Bronchus fibroblast of lung (primary cell): ENCODE measurements at places on chromosomes 12 and 14. TPM values are rescaled to one million over a fixed set of nuclear protein-coding genes. Genes with fewer than 3 reads are reported as not detected.

The RARG gene
- 27.4 and 32.1 TPM in 2 replicates for total RNA-seq

The LRP1 gene
- total RNA-seq: 29.8 and 32.9 TPM in 2 replicates

The KRT6A gene
- 0.17 and 0.30 TPM in 2 replicates for total RNA-seq

The MBD6 gene
- total RNA-seq: 4.7 and 9.4 TPM in 2 replicates

The CEP170B gene
- total RNA-seq: 11.6 and 11.9 TPM in 2 replicates

The KRT74 gene
- not detected in 2 replicates for total RNA-seq

The TPPP2 gene
- not detected in 2 replicates for total RNA-seq

The ZFHX2 gene
- 0.15 and 0.17 TPM in 2 replicates for total RNA-seq

The NINJ2 gene
- total RNA-seq: 0.17 TPM in 1 of 2 replicates, not detected in the other

The SCNN1A gene
- total RNA-seq: 0.67 and 1.0 TPM in 2 replicates

The PSME1 gene
- 128 and 137 TPM in 2 replicates for total RNA-seq

The TMEM263 gene
- 60.5 and 79.2 TPM in 2 replicates for total RNA-seq

The MFAP5 gene
- 0.67 and 1.8 TPM in 2 replicates for total RNA-seq

The KRT3 gene
- total RNA-seq: not detected in 2 replicates

The PTPN6 gene
- total RNA-seq: 4.9 and 5.4 TPM in 2 replicates

The LUM gene
- 100 and 103 TPM in 2 replicates for total RNA-seq

The KRT73 gene
- total RNA-seq: not detected in 2 replicates

The ADIPOR2 gene
- total RNA-seq: 20.3 and 20.7 TPM in 2 replicates

The FNTB gene
- 14.4 and 15.5 TPM in 2 replicates for total RNA-seq

The ZNF705A gene
- total RNA-seq: not detected in 2 replicates

The TC2N gene
- total RNA-seq: under 0.01 TPM in 1 of 2 replicates, not detected in the other

The ANKRD33 gene
- under 0.01 TPM in 1 of 2 replicates, not detected in the other for total RNA-seq

The JPH4 gene
- total RNA-seq: not detected in 2 replicates

The SIX6 gene
- not detected in 2 replicates for total RNA-seq

The HPD gene
- 0.84 and 1.3 TPM in 2 replicates for total RNA-seq

The FAM90A1 gene
- 0.15 and 0.17 TPM in 2 replicates for total RNA-seq

The NEUROD4 gene
- total RNA-seq: not detected in 2 replicates

The PTGER2 gene
- 120 and 124 TPM in 2 replicates for total RNA-seq

The ACRBP gene
- 0.89 and 1.0 TPM in 2 replicates for total RNA-seq

The RNASE3 gene
- total RNA-seq: not detected in 2 replicates

The RFX4 gene
- not detected in 2 replicates for total RNA-seq

The AKAP5 gene
- total RNA-seq: 0.15 and 0.17 TPM in 2 replicates

The TAS2R46 gene
- not detected in 2 replicates for total RNA-seq

The FOXG1 gene
- total RNA-seq: under 0.01 and 0.15 TPM in 2 replicates

The RHOJ gene
- 0.59 and 2.4 TPM in 2 replicates for total RNA-seq

The OR6C65 gene
- total RNA-seq: not detected in 2 replicates

The KRT80 gene
- 0.15 and 0.17 TPM in 2 replicates for total RNA-seq

The CFAP54 gene
- total RNA-seq: 0.34 and 0.59 TPM in 2 replicates

The RAPGEF3 gene
- 0.67 and 0.74 TPM in 2 replicates for total RNA-seq

The B4GALNT1 gene
- total RNA-seq: 1.3 and 1.7 TPM in 2 replicates

The CELA1 gene
- total RNA-seq: not detected in 2 replicates

The NRXN3 gene
- total RNA-seq: 0.15 and 0.17 TPM in 2 replicates

The EML1 gene
- total RNA-seq: 11.1 and 11.3 TPM in 2 replicates

The IL31 gene
- not detected in 2 replicates for total RNA-seq

The OTUB2 gene
- 1.3 TPM in 2 replicates for total RNA-seq

The SAMD4A gene
- total RNA-seq: 12.4 and 14.4 TPM in 2 replicates

The MYO1A gene
- total RNA-seq: not detected in 2 replicates

The ANP32D gene
- total RNA-seq: not detected in 2 replicates

The DAD1 gene
- total RNA-seq: 412 and 446 TPM in 2 replicates

The SERPINA10 gene
- total RNA-seq: not detected in 2 replicates

The IL26 gene
- total RNA-seq: not detected in 2 replicates

The ZDHHC22 gene
- not detected in 2 replicates for total RNA-seq

The LIMA1 gene
- 47.4 and 57.7 TPM in 2 replicates for total RNA-seq
